ENCODE measurements at places on chromosomes 3 and 15.

DNA sequence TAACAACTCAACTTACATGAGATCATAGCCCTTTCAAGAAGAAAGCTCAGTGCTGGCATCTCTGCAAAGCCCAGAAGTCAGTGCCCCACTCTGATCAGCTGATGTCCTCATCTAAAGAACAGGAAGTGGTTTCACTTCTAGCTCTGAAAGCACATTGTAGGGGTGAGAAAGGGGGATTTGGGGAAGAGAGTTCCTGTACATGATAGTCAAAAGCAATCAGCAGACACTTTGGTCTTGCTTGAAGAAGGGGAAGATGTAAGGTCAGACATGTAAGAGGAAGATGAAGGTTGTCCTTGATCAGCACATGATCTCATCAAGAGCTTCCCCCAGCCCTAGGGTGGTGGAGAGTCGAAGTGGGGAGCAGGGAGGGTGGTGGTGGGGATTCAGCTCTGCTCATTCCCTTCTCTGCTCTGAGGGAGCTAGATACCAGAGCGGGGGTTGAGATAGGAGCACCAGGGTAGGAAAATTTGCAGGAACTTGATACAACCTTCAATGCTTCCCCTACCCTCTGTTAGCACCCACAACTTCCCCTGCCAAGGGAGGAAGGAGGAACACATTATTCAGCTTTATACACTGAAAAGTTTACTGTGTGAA, 76.4 kb upstream of the ETV5 start:
- DNase-seq = no peak

GRCh38 chr3:173066044-173067004, 74.7 kb downstream of the SPATA16 start:
- DNase-seq = no peak

DNA sequence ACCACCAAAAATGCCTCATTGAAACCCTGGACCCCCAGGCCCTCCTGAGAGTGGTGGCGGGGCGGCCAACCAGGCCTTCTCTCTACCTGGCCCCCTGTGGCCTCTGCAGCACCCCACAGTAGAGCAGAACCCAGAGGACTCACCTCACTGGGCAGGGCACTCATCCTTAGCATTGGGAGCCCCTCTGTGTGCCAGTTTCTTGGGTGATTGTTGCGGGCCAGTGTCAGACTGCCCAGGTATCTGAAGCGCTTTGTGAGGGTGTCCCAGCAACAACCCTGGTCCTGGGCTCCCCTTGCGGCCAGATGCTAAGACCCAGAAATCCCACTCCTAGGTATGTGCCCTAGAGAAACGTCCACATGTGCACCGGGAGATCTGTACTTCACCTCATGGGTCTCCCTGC, 20.7 kb upstream of the MRPS22 start:
- no peak for DNase-seq

DNA sequence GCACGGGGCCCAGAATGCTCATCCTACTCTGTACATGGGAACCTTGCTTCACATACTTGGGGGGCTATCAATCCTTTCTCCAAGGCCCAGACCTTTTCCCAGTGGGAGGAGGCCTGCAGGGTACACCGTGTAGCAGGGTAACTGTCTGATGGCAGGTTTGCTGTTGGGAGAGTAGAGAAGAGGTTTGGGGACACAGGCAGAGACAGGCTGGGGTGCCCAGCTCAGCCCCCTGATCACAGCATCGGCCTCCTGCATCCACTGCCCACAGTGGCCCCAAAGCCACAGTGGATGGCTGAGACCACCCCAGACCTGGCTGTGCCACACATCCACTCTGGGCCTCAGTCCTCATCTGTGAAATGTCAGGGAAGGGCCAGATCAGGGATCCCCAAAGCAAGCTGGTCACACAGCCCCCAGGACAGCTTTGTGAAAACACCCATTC, 5.6 kb downstream of the CHRNA3 start:
- no peak for DNase-seq

- DNase-seq = no peak
Observed at GRCh38 chr3:193621127-193621526, 28.1 kb downstream of the OPA1 start.

DNA sequence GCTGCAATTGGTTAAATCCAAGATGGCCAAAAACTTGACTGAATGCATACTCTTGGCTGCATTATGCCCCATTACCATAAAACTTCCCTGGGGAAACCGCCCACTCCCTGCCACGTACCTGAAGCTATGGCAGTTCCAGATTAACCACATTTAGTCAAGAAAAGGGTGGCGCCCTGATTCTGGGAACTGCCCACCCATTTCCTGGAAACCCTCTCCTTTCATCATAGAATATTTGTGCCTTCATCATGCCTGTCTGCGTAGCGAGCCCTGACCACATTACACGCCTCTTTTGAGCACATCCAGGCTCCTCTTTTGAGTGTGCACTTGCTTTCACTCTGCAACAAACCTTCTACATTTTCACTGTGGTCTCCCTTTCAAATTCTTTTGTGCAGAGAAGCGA, 5.2 kb downstream of the LINS1 start:
- no peak for DNase-seq

GRCh38 chr3:171274222-171274621, 186.0 kb downstream of the TNIK start:
- no peak for DNase-seq

- DNase-seq = no peak
Observed at GRCh38 chr15:80932513-80932815, 57.2 kb downstream of the MESD start.

- peak; percentile 51 for DNase-seq
Observed at GRCh38 chr3:138187296-138188012, at the start of gene ARMC8. Gene ARMC8, plus strand, starts transcription at chr3:138187301. Its CDS starts 254 bp downstream, at chr3:138187555.

GRCh38 chr15:81351651-81352050, 22.4 kb downstream of the TMC3 start:
- DNase-seq = no peak

DNA sequence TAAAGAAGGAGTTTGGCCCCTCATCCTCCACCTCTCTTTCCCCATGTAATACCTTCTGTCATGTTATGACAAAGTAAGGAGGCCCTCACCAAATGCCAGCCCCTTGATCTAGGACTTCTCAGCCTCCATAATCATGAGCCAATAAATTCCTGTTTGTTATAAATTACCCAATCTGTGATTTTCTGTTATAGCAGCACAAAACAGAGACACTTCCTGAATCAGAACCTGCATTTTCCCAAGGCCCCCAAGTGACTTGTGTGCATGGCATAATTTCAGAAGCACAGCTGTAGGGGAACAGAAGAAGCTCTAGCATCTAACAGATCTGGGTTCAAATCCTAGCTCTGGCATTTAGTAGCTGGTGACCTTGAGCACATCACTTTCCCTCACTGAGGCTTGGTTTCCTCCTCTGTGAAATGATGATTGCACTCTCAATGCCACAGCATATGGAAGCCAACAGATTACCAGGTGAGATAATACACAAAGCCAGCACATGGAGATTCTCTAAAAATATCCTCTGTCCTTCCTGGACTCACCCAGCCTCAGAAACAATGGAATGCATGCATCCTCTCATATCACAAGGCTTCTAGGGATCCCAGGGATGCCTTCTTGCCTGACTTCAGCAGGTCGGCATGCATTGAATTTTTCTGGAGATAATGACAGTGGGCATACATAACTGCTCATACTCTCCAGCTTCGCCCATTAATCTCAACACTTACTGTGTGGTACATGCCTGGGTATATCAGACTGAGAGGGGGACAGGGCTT, 26.3 kb downstream of the TLNRD1 start:
- peak; percentile 19 for DNase-seq

DNA sequence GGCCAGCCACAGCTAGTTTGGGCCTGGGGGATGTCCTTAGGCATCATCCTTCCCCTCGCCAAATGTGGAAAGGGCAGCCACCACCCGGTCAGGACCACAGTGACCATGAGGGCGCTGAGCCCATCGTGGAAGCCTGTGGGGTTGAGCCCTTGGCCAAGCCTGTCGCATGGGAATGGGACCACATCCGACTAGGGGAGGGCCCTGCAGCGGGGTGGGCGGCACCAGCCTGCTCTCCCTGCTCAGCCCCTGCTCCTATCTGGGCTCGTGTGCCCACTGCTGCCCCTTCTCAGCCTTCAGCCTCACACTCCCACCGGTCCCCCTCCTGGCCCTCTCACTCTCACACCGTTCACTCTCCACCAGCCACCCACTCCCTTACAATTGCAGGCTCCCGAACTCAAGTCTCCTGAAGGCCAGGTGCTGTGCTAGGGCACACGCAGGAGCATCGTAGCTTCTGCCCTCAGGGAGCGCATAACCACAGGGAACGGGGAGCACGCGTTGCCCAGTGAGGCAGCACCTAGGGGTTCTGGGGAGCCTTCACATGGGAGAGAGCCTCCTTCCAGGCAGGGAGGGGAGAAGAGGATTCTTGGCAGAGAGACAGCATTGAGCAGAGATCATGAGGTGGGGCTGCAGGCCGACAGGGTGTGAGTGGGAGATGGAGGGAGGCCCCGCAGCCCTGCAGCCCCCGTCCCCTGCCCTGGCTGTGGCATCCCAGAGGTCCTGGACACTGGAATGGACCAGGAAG, 26.1 kb downstream of the LOXL1 start:
- DNase-seq = no peak

DNA sequence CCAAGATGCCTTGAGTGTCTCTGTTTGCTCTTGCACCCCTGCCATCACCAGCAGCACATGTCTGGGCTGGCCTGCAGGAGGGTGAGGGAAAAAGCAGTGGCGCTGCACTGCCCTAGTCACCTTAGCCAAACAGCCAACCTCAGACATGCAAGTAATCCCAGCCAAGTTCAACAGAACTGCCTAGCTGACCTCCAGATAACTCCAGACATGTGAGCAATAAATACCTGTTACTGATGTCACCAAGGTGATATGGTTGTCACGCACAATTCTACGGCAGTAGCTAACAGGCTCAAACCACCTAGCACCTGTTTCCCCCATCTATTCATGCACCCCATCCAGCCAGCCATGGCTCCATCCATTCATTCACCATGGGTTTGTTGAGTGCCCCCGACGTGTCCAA, 99.9 kb downstream of the SRGAP3 start:
- no peak for DNase-seq

- no peak for DNase-seq
Observed at GRCh38 chr3:32181796-32182195, 56.7 kb upstream of the CMTM8 start.

- DNase-seq = no peak
Observed at GRCh38 chr3:145971186-145971585, 189.8 kb downstream of the PLOD2 start.

GRCh38 chr3:2158828-2159227, 60.2 kb downstream of the CNTN4 start:
- no peak for DNase-seq

DNA sequence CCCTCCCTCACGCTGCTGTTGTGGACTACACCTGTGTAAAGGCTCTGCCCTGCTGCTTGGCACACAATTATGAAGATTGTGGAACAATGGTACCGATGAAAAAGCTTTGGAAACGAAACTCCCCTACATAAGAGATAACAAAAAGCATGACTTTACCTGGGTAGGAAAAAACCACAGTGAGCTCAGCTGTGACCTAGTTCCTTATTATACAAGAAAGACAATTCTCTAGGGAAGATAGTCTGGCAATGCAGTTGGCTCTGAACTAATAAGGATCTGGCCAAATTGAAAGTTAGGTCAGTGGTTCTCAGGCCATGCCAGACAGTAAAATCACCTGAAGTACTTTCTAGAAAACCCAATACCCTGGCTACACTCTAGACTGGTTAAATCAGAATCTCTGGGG, 16.1 kb downstream of the CLEC3B start:
- DNase-seq = no peak

DNA sequence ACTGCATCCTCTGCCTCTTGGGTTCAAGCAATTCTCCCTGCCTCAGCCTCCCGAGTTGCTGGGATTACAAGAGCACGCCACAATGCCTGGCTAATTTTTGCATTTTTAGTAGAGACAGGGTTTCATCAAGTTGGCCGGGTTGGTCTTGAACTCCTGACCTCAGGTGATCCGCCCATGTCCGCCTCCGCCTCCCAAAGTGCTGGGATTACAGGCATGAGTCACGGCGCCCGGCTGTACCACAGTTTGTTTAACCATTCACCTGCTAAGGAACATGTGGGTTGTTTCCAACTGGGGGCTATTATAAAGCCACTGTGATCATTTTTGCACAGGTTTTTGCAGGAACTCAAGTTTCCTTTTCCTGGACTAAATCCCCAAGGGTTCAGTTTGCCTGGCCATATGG, 123.2 kb upstream of the RAP2B start:
- DNase-seq = no peak

- DNase-seq = peak; percentile 61
Observed at GRCh38 chr3:145936971-145937370, 224.0 kb downstream of the PLOD2 start.

DNA sequence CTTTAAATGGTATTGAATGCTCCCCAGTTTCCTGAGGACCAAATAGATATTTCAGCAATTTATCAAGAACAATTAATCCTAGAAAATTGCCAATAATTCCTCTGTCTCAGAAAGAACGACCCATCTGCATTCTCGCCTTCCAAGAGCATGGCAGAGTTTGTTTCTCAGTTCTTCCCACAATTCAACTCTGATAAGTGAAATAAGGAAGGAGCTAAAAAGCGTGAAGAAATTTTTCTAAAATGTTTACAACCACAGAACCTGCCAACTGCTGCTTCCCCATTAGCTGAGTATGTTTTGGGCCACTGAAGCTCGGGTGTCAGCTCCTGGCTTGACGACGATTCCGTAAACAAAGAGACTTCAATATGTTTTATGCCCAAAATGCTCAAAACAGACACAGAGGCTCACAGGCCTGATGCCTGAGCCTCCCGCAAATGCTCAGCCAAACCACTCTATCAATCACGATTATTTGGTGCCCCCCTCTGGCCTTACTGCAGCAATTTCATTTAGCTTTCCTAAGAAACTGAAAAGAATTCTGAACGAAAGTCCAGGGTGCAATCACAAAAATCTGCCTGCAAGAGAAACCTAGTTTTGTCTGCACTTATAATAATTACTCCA, 259.2 kb upstream of the CCDC54 start:
- peak; percentile 80 for DNase-seq

DNA sequence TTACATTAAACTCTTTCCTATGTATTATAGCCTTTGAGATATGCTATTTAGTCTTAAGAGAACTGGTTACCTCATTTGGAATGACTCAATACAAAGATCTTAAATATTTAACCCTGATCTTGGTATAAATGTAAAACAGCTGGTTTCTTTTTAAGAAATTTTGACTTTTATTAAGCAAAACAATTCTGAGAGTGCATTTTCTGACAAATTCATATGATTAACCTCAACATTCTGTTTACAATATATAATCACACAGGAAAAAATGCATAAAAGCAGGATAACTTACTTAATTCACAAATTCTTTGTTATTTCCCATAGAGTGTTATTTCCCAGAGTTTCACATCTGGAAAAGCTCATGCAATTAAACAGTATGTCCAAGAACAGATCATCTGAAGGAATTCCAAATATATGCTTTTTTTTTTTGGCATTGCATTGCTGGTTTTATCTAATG, 400.4 kb upstream of the THBS1 start:
- DNase-seq = peak; percentile 30

GRCh38 chr15:33649217-33649933, 318.9 kb upstream of the CHRM5 start:
- DNase-seq = no peak

GRCh38 chr3:115513416-115513800, 109.9 kb upstream of the GAP43 start:
- peak; percentile 10 for DNase-seq
